ENCODE measurements at places on chromosomes 3 and 15.

- DNase-seq = no peak
Measured at GRCh38 chr15:78382114-78382880, 42.1 kb downstream of the CRABP1 start.

GRCh38 chr3:104180906-104181305 is 1185.8 kb upstream of the ALCAM start:
- no peak for DNase-seq

- no peak for DNase-seq
Measured at GRCh38 chr3:175270866-175271265, 411.7 kb downstream of the NAALADL2 start.

GRCh38 chr3:187906920-187907319 is 161.7 kb upstream of the BCL6 start:
- no peak for DNase-seq

GRCh38 chr3:151491525-151491924 is 30.7 kb upstream of the IGSF10 start:
- no peak for DNase-seq

- no peak for DNase-seq
Measured at GRCh38 chr15:84797212-84797611, 19.9 kb upstream of the ALPK3 start.

GRCh38 chr3:125179143-125179883 is 33.2 kb downstream of the SLC12A8 start:
- DNase-seq = no peak

DNA sequence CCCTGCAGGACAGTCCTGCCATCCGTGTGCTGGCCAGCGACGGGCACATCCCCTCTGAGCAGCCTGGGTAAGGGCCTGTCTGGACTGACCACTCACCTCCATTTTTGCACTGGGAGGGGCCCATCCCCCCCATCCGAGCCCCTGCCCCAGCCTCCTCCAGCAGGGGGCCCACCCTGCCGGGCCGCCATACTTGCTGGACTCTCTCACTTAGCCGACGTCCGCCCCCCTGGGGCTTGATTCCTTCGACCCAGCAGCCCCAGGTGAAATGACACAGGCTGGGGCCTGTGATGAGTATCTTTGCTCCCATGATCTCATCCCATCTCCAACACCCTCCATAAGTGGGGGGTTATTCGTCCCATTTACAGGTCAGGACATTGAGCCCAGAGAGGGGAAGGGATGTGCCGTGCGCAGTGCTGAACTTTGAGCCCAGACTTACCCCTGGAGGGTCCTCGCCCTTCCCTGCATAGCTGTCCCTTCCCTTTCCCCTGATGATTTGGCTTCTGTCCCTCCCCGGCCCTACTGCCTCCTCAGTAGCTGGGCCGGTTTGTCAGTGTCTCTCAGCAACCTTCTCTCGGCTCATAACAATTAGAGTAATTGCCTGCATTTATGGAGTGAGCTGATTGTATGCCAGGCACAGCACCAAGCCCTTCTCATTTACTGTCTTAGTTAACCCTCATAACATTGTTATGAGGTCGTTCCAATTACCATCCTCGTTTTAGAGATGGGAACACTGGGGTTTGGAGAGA is 4.2 kb downstream of the LMAN1L start:
- DNase-seq = no peak

DNA sequence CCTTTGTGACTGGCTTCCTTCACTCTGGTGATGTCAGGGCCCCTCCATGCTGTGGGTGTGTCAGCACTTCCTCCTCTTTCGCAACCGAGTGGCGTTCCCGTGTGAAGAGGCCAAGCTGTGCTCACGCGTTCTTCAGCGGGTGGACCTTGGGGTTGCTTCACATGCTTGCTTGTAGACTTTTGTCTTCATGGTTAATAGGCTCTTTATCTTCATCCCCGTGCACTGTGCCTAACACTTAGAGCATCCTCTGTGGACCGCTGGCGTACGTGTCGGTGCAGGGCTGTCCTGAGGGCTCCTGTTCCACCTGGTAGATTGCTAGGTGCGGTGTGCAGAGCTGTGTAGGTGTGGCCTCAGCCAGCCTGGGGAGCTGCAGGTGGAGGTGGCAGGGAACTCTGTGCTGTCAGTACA is 182.3 kb downstream of the OR4M2 start:
- no peak for DNase-seq

DNA sequence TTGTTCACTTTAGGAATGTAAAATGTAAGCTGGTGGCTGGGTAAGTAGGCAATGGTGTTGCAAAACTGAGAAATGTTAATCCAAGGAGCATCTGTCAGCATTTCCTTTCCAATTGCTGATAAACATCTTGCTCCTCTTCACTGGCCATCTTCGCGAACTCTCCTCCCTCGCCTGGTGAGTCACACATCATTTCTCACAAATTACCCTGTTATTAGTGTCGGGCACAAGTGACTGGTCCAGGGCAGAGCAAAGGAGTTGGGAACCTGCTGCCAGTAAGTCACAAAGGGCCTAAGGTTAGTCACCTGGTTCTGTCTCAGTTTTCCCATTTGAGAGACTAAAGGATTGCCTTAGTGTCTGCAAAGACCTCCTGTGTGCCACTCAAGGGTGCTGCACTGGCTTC is 13.0 kb downstream of the CERS3 start:
- no peak for DNase-seq

DNA sequence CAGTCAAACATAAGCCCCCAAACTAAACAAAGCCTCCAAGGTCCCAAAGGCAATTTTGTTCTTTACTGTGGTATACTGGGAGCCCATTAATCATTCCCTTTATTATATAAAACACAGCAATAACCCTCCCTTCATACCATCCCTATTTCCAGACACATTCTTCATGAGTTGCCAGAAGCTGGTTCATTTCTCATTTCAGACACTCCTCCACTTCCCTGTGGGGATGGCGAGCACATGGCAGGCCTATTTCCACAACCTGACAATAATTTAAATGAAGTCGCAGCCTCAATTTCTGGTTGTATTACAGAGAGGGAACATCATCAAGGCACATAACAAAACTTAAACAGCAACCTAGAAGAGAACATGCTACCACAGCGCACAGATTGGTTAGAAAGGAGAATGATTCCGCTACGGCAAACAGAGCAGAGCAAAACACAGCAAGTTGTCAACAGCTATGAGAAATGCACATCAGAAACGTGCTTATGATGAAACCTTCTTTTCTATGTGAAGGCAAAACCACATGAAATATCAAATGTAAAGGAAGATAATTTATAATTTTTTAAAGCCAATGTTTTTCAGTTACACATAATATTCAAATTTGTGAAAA is 63.3 kb upstream of the ARHGEF3 start:
- no peak for DNase-seq

DNA sequence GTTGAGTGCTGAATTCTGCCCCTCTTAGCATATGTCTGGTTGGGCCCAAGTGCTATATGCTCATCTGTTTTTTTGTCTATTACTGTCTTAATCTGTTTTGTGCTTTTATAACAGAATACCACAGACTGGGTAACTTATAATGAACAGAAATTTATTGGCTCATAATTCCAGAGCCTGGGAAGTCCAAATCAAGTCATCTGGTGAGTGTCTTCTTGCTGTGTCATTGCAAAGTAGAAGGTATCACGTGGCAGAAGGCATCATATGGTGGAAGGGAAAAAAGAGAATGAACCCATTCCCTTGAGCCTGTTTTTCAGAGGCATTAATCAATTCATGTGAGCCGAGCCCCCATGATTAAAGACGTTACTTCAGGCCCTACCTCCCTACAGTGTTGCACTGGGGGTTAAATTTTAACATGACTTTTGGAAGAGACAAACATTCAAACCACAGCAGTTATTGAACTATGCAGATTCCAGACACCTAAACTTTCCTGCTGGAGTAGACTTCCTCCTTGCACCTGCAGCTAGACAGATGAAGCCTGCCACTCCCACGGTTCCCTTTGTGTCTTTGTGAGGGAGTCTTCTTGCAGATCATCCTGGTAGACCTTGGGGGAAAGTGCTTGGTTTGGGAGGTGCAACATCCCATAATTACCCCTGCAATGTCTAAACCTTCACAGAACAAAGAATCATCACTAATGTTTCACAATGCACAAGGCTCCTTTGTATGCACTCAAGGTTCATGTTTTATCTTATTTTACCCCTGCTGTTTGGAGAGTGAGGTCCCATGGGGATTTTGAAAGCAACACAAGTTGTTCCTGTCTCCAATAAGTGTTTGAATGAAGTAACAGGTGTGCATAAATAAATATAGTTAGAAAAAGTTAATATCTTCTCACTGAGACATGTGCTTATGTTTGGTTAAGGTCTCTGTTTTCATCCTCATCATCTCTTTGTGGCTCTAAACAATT is 64.7 kb upstream of the XCR1 start:
- DNase-seq = no peak

GRCh38 chr3:45642731-45643152 is 46.5 kb upstream of the SACM1L start:
- DNase-seq = no peak

DNA sequence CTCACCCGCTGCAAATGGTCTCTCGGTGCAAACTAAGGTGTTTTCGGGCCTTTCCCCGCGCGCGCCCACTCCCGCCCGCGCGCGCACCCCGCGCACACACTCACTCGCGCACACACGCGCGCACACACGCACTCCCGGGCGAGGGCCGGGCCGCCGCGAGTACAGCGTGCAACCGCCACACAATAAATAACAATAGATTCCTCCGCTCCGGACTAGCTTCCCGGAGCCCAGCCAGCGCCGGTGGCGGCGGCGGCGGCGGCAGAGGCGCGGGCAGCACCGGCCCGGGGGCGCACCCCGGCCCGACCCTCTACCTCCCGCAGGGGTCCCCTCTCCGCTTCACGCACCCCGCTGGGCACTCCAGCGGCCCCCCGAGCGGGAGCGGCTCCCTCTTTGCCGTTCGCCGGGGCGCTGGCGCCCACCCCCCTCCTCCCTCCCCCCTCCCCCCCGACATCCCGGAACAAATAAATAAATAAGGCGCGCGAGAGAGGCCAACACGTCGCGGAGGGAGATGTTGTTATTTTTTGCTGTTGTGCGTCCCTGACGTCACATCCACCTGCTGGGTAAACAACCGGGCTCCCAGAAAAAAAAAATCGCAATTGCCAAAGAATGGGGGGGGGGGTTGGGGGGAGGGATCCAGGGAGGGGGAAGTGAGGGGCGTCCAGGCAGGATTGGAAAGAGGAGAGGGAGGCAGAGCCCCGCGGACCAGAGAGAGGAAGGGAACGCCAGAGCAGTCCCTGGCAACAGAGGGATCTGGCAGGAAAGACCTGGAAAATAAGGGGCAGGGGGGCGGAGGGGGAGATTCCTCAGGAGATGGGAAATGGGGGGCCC is at the start of gene FOXP1:
Gene FOXP1 (minus strand): TSS at position 163 of the 828 bp plus-strand sequence. CDS start 385,347 bp downstream, outside the sequence.
- peak; percentile 67 for DNase-seq

DNA sequence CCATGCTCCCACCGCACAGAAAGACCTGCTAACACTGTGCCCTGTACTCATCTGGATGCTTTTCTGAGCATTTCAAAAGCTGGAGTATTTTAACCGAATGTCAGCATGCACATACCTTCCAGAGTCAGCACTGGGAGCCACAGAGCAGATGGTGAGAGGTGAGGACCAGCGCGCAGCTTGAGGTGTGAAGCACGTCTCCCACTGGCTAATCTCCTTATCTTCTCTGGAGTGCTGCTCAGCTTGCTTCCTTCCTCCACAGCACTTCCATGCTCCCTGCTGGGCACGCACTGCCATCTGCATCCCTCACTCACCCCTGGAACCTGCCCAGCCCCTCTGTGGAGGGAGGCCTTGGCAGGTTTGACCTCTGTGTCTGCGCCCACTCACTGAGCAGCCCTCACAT is at the start of gene GNB5:
Gene GNB5 (minus strand): TSS at position 186 of the 400 bp plus-strand sequence. CDS start 6,716 bp downstream, outside the sequence.
- DNase-seq = no peak

DNA sequence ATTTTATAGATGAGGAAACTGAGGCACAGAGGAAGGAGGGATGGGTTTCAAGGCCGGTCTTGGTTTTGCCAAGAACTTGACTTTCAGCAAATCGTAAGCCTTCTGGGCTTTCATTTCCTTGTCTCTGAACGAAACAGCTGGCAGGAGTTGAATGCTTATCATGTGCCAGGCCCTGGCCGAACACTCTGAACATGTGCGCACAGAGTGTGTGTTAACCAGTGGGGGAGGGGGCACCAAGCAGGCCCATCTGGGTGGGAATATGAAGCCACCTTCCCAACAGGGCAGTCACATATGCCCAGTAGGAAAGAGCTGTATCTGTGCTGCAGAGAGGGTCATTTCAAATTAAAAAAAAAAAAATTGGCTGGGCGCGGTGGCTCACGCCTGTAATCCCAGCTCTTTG is 29.3 kb downstream of the ZNF710 start:
- no peak for DNase-seq

DNA sequence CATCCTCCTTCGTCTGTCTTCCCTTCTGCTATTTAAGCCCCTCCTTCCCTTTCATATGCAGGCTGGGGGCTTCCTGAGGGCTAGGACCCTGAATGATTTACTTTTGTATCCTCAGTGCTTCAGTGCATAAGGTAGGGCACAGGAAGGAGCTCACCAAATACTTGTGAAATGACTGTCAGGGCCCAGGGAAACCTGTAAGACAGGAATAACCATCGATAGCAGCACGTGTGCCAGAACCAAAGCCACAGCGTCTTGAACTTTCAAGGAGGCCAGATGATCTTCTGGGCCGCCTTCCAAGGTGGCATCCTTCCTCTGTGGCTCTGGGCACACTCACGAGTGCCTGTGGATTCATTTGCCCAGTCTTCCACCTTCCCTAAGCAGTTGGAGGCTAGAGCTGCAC is 3.9 kb downstream of the TMED3 start:
- no peak for DNase-seq

DNA sequence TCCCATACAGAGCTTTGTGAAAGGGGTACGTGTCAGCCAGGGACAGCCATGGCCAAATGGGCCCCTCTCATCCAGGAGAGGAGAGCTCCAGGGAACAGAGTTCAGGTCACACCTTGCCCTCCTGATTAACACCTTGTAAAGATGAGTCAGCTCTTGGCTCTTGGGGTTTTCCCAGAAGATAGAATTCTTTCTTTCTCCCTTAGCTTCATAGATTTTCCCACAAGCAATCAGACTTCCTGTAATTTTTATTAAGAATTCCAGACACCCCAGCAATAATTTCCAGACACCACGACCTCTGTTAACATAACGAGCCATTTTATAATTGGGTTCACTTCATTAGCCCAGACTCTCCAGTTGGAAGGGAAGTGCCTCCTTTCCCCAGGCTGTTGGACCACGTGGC is 86.4 kb downstream of the LRTM1 start:
- DNase-seq = no peak

DNA sequence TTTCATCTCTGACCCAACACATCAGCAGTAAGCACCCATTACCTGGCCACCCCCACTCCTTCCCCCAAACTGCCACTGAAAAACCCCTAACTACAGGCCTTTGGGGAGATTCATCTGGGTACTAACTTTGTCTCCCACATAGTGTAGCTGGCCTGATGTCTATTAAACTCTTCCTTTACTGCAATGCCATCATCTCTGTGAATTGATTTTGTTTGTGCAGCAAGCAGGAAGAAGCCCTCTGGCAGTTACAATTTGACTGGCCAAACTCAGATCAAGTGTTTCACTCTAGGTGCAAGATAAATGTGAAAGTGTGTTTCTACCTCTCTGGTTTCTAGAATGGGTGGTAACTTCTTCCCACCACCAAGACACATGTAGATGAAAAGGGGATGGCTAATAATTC is 26.7 kb upstream of the OR5K4 start:
- no peak for DNase-seq
